ENCODE measurements at places on chromosomes 6 and 20.

DNA sequence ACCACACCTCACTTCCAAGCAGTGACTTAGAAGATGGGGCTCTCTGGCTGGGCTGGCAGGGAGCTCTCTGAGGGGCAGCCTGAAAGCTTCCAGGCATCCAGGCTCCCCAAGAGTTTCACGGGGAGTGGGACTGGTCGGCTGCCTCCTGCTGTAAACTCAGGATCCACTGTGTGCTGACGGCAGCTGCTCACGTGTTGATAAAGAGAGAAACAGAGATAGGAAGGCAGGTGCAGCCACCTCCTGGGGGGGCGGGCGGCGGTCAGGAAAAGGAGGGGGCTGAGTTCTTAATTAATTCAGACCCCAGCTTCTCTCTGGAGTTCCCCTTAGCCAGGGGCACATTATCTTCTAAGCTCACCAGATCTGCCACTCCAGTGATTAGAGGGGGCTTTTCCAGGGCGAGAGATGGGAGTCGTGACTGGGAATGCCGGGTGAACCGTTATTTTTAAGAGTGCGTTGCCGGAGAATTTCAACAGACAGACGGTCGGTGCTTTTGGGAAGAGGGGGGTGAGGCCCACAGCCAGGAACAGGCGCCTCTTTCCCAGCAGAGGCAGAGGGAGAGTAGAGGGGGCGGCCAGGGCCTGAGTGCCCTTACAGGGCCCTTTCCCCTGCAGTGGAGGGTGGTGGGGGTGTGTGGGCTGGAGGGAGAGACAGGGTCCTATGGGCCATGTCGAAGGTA, 70.9 kb downstream of the CD40 start:
- DNase-seq = no peak

DNA sequence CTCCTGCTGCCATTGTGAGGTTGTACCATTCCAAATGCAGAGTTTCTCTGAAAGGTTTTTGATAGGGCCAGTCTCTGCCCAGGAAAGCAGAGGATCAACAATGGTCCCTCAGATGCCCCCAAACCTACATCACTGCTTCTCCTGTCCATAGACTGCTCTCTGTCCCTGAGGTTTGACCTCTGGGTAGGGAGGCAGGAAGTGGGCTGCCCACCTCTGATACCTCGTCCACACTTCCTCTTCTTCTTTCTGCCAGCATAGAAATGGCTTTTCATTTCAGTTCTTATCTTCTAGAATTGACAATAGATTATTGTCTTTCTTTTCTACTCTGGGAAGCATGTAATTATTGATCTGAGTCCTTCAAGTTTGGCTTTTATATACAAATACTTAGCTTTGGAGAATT, 170.6 kb downstream of the TRMT11 start:
- no peak for DNase-seq

- no peak for DNase-seq
These were observed 120.0 kb downstream of the SIM1 start for GRCh38 chr6:100344761-100345160.

GRCh38 chr6:74018825-74019224, 322.8 kb downstream of the CD109 start:
- DNase-seq = no peak

- DNase-seq = no peak
These were observed 129.7 kb downstream of the FIG4 start for GRCh38 chr6:109820706-109821350.

DNA sequence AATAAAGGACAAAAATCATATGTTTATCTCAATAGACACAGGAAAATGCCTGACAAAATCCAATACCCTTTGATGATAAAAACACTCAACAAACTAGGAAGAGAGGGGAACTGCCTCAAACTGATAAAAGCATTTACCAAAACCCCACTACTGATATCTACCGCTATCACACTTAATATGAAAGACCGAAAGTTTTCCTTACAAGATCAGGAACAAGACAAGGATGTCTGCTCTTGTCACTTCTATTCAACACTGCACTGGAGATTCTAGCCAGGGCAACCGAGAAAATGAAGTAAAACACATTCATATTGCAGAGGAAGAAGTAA, 25.1 kb downstream of the GZF1 start:
- no peak for DNase-seq

DNA sequence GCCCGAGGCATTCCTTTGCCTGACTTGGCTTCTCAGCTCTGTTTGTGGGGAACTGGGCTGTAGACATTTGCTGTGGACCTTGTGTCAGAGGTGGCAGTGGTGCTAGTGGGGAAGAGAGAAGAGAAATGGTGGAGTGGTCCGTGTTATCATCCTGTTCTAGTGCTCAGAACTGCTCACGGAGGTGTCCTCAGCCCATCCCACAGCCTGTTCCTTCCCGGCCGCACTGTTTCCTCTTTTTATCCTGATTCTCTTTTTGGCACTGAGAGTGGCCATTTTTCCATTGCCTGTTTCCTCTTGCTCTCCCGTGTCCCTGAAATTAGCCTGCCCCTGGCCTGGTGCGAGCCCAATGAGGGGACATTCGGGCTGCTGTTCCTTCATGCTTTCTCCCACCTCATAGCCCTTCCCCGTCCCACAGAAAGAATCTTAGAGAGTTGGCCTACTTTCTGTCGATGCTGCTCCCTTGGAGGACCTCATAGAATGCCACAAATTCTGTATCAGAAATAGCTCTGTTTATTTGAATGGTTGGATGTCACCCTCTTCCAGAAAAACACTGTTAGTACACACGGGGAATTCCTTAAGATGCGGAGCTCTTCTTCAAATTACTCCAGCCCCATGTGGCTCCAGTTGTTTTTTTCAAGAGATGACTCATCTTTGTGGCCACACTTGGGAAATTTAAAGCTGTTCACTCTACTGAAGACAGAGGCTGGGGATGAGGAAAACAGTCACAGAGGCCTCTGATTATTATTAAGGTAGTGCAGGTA, 26.1 kb downstream of the FARS2 start:
- peak; percentile 53 for DNase-seq

DNA sequence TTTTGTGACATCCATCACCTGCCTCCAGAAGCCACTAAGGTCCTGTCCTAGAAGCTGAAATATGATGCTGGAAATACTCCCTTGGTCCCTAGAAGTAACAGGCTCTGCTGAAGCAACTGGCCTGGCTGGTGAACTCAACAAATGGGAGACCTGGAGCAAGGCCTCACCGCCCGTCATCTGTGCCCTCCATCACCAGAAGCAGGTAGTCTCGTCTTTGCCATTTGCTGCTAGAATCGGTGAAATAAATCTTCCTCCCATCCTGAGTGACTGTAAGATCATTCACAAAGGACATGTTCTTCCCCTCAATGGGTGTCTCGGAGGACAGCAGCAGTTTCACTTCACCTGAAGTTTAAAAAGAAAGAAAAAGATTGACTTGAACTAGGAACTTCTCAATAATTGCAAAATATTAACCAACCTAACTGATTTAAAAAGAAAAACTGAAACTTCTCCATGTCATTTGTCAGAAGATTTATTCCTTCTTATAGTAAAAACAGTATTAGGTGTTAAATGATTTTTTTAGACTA, 21.0 kb downstream of the CST7 start:
- no peak for DNase-seq

- DNase-seq = no peak
These were observed 39.1 kb upstream of the SIRT5 start for GRCh38 chr6:13535306-13535705.

DNA sequence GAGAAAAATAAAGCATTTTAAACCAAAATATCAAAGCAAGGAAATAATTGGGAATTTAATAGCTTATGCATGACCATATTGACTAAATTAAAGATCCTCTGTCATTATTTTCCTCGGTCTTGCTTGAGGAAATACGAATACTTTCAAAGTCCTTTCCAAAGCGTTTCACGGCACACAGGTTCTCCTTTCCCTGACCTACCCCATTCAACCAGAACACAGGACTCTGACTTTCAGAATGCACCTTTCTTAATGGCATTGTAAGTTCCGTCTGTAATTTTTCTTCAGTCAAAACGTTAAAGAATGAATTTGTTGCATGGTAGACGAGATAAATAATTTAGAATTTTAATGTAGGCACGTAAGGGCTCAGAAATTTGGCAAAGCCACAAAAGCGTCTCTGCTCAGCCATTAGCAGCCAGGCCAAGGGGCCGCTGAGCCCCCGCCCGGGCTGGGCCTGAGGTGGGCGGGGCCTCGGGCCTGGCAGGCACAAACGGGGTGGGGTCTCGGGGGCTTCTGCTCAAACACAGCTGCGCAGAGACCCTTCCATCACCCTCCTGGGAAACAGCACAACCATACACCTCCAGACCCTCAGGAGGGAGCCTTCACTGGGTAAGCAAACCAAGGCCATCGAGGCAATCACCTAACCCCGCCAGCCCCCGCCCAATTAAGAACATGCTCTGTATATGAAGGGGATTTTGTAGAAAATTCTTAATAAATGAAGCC, 3.4 kb downstream of the NEDD9 start:
- no peak for DNase-seq

GRCh38 chr6:22545051-22545450, 24.3 kb upstream of the HDGFL1 start:
- DNase-seq = no peak

GRCh38 chr6:80535914-80536565, 429.6 kb downstream of the BCKDHB start:
- DNase-seq = no peak

DNA sequence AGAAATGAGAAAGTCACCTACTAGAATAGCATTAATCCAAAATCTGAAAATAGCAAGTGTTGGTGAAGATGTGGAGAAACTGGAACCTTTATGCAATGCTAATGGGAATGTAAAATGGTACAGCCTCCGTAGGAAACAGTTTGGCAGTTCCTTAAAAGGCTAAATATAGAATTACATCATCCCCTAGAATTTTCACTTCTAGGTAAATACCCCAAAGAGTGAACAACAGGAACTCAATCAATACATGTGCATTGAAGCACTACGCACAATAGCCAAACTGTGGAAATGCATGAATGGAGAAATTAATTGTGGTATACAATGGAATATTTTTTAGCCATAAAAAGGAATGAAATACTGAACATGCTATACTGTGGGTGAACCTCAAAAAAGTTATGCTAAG, 982.0 kb upstream of the FLRT3 start:
- DNase-seq = no peak

GRCh38 chr6:88670369-88670768, 293.0 kb downstream of the RNGTT start:
- DNase-seq = no peak

DNA sequence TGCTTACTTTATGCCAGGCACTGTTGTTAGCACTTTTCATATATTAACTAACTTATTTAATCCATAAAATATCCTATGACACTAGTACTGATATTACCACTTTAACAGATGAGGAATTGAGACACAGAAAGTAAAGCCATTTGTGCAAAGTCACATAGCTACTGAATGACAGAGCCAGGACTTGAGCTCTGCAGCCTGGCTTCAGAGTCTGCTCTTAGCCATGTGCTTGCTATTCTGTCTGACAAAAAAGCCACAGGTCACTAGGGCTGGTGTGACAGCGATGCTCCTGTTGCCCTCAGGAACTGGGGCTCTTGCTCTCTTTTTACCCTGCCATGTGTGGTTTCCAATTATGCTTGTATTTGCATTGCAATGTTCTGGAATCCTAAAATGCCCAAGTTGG, 44.7 kb upstream of the RNF8 start:
- DNase-seq = no peak

- DNase-seq = no peak
These were observed 15.4 kb downstream of the FBXL4 start for GRCh38 chr6:98932381-98932780.

DNA sequence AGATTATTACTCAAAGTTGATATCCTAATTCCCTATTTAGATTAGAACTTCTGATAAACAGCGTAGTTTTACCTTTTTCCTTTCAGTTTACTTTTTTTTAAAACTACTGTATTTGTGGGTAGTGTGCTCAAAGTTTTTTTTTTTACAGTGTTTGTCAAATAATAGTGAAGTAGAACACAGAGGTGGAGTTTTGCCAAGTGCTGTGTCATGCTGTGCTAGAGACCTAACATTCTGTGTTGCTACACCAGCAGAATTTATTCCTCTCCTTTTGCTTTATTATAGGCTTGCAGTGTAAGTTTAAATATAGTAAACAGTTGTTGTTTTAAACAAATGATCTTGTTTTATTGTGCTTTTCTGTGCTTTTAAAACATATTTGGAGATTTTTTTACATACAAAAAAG, 125.4 kb downstream of the HIVEP1 start:
- DNase-seq = peak; percentile 21

GRCh38 chr6:9717568-9717967, 697.3 kb downstream of the TFAP2A start:
- no peak for DNase-seq

DNA sequence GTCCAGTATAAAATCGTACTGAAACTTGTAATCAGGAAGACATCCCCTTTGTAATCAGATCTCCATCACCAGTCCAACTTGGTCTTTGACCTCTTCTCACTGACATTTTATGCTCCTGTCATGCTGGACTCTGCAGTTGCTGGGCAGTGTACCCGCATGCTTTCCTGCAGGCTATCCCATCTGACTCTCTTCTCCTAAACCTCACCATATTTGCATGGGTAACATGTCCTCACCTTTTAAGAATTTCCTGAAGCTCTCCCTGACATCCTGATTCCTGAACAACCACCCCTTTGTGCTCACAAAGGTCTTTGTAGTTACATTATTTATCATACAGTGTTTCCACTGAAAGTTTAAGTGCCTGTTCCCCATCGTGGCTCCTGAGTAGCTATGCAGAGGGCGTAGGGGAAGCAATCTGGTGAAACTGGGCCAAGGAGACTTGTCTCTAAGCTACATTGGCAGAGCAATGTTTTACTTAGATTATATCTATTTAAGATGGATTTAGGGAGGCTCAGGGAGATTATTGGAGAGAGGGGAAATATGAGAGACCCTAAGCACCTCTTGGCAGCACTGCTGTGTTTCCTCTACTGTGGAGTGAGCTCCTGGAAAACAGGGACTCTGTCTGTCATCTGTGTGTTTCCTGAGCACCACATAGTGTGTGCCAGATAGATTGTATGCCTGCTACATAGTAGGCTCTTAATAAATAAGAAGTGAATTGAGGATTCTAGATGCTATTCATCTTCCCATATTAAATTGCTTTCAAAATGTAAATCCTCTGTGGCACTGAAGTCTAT, 124.0 kb downstream of the LAMA2 start:
- DNase-seq = no peak

DNA sequence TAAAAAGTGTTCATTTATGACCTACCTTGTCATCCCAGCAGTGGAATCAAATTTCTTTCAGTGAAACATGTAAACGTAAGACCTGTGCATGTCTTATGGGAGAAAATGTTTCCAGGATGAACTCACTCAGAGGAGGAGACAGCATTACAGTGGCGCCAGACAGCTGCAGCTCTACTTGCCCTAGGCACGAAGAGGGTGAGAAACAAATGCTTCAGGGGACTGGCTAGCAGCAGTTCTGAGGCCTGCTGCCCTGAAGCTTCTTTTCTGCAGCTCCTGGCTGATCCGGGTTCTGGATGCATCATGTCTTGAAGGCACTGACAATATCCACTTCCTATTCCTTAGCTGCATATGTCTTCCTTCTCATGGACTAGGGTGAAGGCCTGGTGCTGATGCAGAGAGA, 120.2 kb downstream of the QRSL1 start:
- no peak for DNase-seq

Data from COLO829 (cell line).